Upper lobe of right lung (tissue), 1 donor: ENCODE measurements at places on chromosomes 6 and 20.

DNA sequence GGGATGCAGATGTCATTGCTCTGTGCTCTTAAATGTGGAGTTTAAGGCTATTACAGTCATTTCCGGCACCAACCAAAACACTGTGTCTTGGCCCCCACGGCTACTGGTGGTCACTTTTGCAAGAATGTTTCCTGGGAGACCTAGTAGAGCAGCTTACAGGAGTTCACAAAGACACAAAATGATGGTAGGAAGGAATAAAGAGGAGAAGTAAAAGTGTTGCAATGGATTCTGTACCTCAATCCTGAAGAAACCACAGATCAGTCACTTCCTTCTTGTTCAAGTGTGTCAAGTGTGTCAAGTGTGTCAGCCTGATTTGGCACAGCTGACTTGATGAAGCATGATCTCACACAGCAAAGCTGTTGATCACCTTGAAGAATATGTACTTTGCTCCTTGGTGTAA, 344.0 kb downstream of the PLCB1 start:
- H3K4me1 ChIP-seq: no peaks in the 10 kb centered on the region
- no peak overlapping the region for H3K27ac ChIP-seq
- no peak for DNase-seq
- no peaks in the 10 kb centered on the region for H3K27me3 ChIP-seq

- peaks cover 75% of the 10 kb centered on the region for H3K36me3 ChIP-seq
- no peak overlapping the region for H3K4me3 ChIP-seq
- H3K27me3 ChIP-seq: no peaks in the 10 kb centered on the region
- H3K27ac ChIP-seq: no peak overlapping the region
Measured at GRCh38 chr6:132456700-132457143, 55.4 kb upstream of the MOXD1 start.

DNA sequence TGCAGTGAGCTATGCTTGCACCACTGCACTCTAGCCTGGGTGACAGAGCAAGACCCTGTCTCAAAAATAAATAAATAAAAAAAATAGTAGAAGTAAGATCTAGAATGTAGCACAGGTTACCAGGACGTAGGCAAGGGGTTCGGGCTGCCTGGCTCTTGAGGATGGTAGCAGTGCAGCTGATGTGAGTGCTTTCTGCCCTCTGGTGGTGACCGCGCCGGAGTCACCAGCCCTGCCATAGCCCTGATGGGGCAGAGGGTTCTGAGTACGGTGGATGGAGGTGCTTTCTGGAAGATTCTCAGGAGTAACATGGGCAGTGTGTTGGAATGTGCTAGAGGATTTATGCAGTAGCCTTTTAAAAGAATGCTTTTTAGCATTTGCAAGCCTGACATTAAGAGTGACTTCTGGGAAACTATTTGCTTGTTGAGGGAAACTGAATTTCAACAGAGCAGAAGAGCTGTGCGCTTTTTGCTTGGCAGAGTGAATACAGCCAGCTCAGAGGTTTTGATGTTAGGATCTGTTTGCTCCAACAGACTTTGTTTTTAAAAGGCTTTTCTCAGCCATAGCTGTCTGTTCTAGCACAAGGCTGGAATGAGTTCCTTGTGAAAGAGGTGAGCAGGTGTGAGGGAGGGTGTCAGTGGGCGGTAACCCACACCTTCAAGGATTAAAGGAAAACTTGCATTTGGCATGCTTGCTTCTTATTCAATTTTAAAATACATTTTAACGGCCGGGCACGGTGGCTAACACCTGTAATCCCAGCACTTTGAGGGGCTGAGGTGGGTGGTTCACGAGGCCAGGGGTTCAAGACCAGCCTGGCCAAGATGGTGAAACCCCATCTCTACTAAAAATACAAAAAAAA, 65.9 kb downstream of the PTPN1 start:
- H3K4me1 ChIP-seq: peaks cover 45% of the 10 kb centered on the region
- H3K27ac ChIP-seq: no peak overlapping the region
- H3K27me3 ChIP-seq: no peaks in the 10 kb centered on the region
- H3K36me3 ChIP-seq: peaks cover 73% of the 10 kb centered on the region

DNA sequence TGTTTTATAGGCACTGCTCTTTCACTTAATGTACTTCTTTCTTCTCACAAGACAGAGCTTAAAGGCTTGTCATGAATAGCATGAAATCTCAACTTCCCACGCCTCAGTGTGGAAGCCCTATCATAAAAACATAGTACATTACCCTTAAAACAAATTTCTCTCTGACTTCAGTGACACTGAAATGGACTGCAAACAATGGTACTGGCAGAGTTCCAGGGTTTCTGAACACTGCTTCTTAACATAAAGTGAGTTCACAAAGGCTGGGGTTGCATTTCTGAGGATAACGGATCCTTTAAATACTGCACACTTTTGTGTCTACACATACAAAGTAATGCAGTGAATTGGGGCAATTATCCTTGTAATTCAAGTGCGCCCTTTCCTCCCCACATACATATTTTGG, 32.3 kb upstream of the PLEKHG1 start:
- no peaks in the 10 kb centered on the region for H3K4me1 ChIP-seq
- no peak overlapping the region for H3K4me3 ChIP-seq
- DNase-seq: no peak
- no peak overlapping the region for H3K27ac ChIP-seq

GRCh38 chr20:55961376-55962330, 43.7 kb downstream of the CBLN4 start:
- no peaks in the 10 kb centered on the region for H3K4me1 ChIP-seq
- H3K27me3 ChIP-seq: no peaks in the 10 kb centered on the region
- no peaks in the 10 kb centered on the region for H3K36me3 ChIP-seq
- DNase-seq: no peak
- H3K27ac ChIP-seq: no peak overlapping the region

DNA sequence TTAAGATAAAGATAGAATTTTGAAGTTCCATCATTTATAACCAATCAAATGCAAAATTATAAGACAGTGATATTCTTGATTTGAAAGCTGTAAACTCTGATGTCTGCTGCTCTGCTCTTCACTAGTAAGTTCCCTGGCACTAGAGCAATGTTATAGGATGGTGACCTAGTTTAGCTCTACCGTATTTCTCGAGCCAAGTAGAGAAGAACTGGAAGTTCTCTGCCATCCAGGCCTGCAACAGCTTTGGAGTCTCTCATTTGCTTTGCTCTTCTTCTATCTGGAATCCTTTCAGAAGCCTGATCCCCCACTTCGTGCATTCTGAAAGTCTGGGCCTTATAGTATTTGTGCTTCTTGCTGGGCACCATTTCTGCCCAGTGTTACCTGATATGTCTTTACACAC, 100.3 kb downstream of the PLCB1 start:
- H3K36me3 ChIP-seq: no peaks in the 10 kb centered on the region
- H3K27me3 ChIP-seq: no peaks in the 10 kb centered on the region

GRCh38 chr20:48180618-48181017, 395.3 kb upstream of the SULF2 start:
- no peaks in the 10 kb centered on the region for H3K27me3 ChIP-seq
- H3K4me3 ChIP-seq: no peak overlapping the region
- H3K4me1 ChIP-seq: no peaks in the 10 kb centered on the region

DNA sequence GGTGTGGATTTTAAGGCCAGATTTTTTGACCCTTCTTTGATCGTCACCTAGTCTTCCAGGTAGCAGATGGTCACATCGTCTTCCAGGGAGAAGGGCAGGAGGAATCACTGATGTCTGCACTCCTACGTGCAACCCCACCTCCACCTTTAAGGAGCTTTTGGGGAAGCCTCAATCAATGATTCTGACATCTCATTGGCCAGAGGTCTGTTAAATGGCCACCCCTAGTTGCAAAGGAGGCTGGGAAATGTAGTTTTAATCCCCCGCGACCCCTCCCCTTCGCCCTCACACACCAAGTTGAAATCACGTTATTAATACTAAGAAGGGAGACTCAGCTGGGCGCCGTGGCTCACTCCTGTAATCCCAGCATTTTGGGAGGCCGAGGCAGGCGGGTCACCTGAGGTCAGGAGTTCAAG, 151.4 kb downstream of the BCAS1 start:
- DNase-seq: no peak
- H3K27me3 ChIP-seq: no peaks in the 10 kb centered on the region
- H3K4me3 ChIP-seq: no peak overlapping the region
- no peaks in the 10 kb centered on the region for H3K36me3 ChIP-seq
- no peak overlapping the region for H3K27ac ChIP-seq

GRCh38 chr6:19525673-19526072, 311.5 kb upstream of the ID4 start:
- H3K36me3 ChIP-seq: no peaks in the 10 kb centered on the region
- no peaks in the 10 kb centered on the region for H3K27me3 ChIP-seq
- DNase-seq: no peak
- no peak overlapping the region for H3K4me3 ChIP-seq
- H3K27ac ChIP-seq: no peak overlapping the region

GRCh38 chr20:62825333-62825985, 8.6 kb downstream of the COL9A3 start:
- H3K27ac ChIP-seq: no peak overlapping the region
- no peak overlapping the region for H3K4me3 ChIP-seq
- H3K36me3 ChIP-seq: no peaks in the 10 kb centered on the region

GRCh38 chr6:27908017-27908416, 4.2 kb downstream of the OR2B2 start:
- DNase-seq: no peak
- no peaks in the 10 kb centered on the region for H3K36me3 ChIP-seq
- H3K4me3 ChIP-seq: no peak overlapping the region
- no peak overlapping the region for H3K27ac ChIP-seq
- no peaks in the 10 kb centered on the region for H3K4me1 ChIP-seq
